Endothelial cell of coronary artery (primary cell): ENCODE measurements at places on chromosomes 2 and 18. TPM values are rescaled to one million over a fixed set of nuclear protein-coding genes. Genes with fewer than 3 reads are reported as not detected.

The SLC9A2 gene
- total RNA-seq, result under 0.01 TPM in 2 replicates

The SPIRE1 gene
- total RNA-seq, result 23.2 and 29.5 TPM in 2 replicates

The MYO1B gene
- 27.6 and 60.9 TPM in 2 replicates for total RNA-seq

The RTP5 gene
- total RNA-seq, result not detected in 2 replicates

The GTF2A1L gene
- total RNA-seq, result 0.66 TPM in 1 of 2 replicates, not detected in the other

The RSAD2 gene
- total RNA-seq, result 0.19 and 0.36 TPM in 2 replicates

The IL37 gene
- not detected in 2 replicates for total RNA-seq

The ANKRD23 gene
- 0.45 and 1.2 TPM in 2 replicates for total RNA-seq

The SLC16A14 gene
- 0.09 and 0.18 TPM in 2 replicates for total RNA-seq

The KCNJ3 gene
- not detected in 2 replicates for total RNA-seq

The CLASP1 gene
- 33.2 and 39.5 TPM in 2 replicates for total RNA-seq

The TMX3 gene
- total RNA-seq, result 70.4 and 115 TPM in 2 replicates

The KCNF1 gene
- total RNA-seq, result 0.09 and 1.9 TPM in 2 replicates

The PLEKHH2 gene
- 0.09 and 0.28 TPM in 2 replicates for total RNA-seq

The ACKR3 gene
- total RNA-seq, result 14.4 and 17.5 TPM in 2 replicates

The IKZF2 gene
- 0.09 and 14.5 TPM in 2 replicates for total RNA-seq

The COLEC11 gene
- 0.09 and 0.38 TPM in 2 replicates for total RNA-seq

The GLS gene
- 178 and 328 TPM in 2 replicates for total RNA-seq

The EGR4 gene
- total RNA-seq, result not detected in 2 replicates

The ATP6V1B1 gene
- 0.28 TPM in 1 of 2 replicates, not detected in the other for total RNA-seq

The ADGRF3 gene
- total RNA-seq, result under 0.01 TPM in 1 of 2 replicates, not detected in the other

The IL1F10 gene
- total RNA-seq, result not detected in 2 replicates

The L3MBTL4 gene
- not detected in 2 replicates for total RNA-seq

The RABL2A gene
- total RNA-seq, result 5.0 and 7.3 TPM in 2 replicates

The INO80D gene
- 5.1 and 7.6 TPM in 2 replicates for total RNA-seq

The SERPINB11 gene
- not detected in 2 replicates for total RNA-seq

The TUBA4B gene
- not detected in 2 replicates for total RNA-seq

The FHOD3 gene
- total RNA-seq, result 0.94 and 4.0 TPM in 2 replicates

The SATB2 gene
- total RNA-seq, result 2.2 and 3.6 TPM in 2 replicates

The ST8SIA5 gene
- total RNA-seq, result under 0.01 TPM in 1 of 2 replicates, not detected in the other

The AQP12B gene
- not detected in 2 replicates for total RNA-seq

The DNAH7 gene
- 0.09 TPM in 2 replicates for total RNA-seq

The CDH7 gene
- total RNA-seq, result not detected in 2 replicates

The RUFY4 gene
- not detected in 2 replicates for total RNA-seq

The MOGAT1 gene
- not detected in 2 replicates for total RNA-seq
